Stimulated activated CD8-positive, alpha-beta memory T cell treated with anti-CD3 and anti-CD28 coated beads, Interleukin-7, amount 100 ng/mL, for 24 hours (primary cell): ENCODE measurements at places on chromosomes 4 and X.

- DNase-seq, result no peak
Measured at GRCh38 chrX:1424147-1424851, 28.4 kb downstream of the ASMTL start.

GRCh38 chr4:141356963-141357335 lies 136.3 kb downstream of the ZNF330 start:
- no peak for DNase-seq

DNA sequence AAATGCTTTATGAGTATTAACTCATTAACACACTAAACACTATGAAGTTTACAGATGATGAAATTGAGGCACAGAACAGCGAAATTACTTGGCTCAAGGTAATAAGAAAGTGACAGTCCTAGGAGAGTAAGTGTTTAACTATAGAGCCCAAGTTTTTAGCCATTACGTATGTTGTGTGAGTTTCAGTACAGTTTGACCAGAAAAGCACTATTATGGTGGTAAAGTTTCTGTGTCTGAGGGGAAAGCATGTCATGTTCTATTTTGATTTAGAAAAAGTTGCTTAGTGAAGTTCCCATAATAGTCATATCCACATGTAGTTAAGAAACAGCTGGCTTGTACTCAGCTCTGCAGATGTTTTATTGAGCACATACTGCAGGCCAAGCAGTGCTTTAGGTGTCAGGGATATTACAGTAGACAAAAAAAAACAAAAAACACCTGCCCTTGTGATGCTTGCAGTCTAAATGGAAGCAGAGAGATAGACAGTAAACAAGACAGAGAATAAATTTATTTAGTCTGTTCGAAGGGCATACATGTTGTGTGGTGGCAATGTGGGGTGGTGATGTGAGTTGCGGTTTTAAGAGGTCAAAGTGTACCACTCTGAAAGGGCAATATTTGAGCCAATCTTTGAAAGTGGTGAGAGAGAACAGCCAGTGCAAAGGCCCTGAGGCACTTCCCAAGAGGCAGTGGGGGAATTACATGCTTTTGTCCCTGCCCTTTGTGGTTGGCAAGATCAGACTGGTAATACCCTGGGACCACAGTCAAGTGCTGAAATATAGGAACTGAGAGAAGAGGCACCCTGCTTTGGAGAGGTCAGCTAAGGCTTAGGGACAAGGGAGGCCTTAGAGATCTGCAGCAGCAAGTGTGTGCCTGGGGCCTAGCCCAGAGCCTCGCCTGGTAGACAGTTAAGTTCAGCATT lies 6.2 kb downstream of the TMEM131L start:
- no peak for DNase-seq

- DNase-seq, result no peak
Measured at GRCh38 chrX:39827951-39828350, 269.8 kb downstream of the BCOR start.

- DNase-seq, result no peak
Measured at GRCh38 chrX:153879741-153880439, 6.1 kb downstream of the L1CAM start.

GRCh38 chrX:71169586-71169985 lies 24.9 kb downstream of the NLGN3 start:
- no peak for DNase-seq

DNA sequence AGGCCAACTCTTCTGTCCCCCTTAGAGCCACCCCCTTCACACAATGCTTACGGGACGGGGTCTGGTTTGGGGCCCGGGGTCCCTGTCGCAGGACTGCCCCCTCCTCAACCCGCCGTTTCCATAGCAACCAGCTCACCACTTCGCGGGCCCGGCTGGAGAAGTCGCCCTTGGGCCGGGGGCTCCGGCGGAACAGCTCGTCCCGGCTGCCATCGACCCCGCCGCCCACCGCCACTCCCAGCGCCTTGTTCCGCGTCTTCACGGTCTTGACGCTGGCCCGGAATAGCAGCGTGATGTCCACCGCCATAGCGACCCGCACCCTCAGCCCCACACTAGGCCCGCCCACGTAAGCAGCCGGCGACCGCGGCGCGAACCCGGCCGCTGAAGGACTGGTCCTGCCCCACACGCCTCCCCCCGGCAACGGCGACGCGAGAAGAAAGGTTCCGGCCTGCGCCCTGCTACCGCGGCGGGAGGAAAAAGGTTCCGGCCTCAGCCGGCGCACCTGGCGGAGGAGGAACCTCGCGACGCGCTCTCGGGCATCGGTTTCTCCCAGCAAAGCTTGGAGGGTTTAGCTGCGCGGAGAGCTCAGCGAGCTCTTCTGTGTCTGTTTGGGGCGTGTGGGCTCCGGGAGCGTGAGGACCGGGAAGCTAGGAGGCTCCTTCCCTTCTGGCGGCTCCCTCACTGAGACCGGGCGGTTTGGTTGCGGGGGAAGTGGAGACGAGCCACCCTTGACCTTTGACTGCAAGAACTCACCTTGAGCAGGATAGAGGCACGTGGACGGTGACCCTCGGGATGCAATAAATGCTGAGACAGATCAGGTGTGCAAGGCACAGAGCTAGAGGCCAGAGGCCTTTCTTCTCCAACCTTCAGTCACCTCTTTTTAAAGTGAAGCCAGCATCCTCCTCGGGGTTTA lies at the start of gene STX18:
Gene STX18, minus strand, starts transcription at position 388 of the 910 bp plus-strand sequence. Its CDS starts 84 bp downstream, at position 304.
- DNase-seq, result peak; percentile 80

- DNase-seq, result no peak
Measured at GRCh38 chrX:119688911-119689321, 4.1 kb downstream of the SEPTIN6 start.

DNA sequence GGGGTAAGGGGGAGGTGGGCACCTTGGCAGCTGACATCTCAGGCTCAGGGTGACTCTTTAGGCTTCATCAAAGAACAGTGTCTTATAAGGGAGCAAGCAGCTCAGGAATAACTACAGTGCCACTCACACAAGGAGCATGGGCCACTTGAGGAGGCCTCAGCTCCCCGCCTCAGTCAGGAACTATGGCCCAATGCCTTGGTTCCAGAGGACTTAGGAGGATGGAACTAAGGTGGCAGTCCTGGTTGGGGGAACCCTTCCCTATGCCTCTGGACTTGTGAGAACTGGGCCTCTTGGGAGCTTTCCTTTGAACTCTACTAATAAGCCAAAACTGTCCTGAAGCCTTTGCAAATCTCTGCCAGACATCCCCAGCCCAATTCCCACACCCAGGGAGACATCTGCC lies 160.6 kb downstream of the EFNB1 start:
- no peak for DNase-seq

- no peak for DNase-seq
Measured at GRCh38 chrX:68658530-68658929, 11.1 kb downstream of the STARD8 start.

DNA sequence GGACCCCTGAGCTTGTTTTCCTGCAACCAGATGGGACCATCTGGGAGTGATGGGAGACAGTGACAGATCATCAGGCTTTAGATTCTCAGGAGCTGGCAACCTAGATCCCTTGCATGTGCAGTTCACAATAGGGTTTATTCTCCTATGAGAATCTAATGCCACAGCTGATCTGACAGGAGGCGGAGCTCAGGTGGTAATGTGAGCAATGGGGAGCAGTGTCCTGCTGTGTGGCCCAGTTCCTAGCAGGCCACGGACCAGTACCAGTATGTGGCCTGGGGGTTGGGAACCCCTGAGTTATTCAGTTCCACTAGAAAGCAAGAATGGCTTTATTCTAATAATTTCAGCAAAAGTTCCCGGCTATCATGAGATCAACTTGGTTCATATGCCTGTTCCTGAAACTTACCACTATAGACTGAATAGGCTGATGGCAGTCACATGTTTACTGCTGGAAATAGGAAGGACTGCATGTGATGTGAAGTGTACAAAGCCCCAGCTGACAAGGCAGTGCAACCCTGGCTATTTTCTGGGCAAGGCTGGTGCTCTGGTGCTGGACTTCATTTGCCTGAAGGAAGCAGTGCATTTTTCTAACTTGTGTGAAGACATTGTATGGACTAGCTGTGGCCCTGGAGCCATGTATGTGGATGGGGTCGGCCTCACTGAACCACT lies 107.2 kb downstream of the SPRY1 start:
- DNase-seq, result no peak

DNA sequence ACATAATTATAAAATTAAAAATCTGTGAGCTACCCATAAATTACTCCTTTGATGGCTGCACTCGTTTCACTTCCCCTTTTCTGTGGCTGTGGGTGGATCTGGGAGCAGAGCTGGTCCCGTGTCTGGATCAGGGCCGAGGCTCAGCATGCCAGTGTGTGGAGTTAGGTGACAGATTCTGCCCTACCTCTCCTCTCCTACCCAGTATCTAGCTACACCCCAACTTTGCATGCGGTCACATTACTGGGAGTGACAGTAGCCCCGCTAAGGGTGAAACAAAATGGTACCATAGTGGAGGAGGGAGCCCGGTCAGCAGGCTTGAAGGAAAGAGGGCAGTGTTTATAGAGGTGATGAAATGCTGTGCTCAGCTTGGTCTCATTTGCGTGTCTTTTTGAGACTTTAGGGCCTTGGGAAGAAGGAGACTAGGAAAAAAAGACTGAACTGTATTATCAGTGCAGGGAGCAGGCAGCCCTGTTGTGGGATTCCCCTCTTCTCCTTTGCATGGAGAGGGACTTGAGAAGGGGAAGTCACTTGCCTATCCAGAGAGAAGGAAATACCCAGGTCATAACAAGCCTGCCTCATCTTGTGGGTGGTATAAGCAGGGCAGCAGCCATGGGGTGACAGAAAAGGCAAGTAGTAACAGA lies 48.4 kb downstream of the ARHGAP10 start:
- DNase-seq, result no peak

GRCh38 chr4:85610450-85610849 lies 135.5 kb downstream of the ARHGAP24 start:
- DNase-seq, result no peak

- no peak for DNase-seq
Measured at GRCh38 chrX:133697656-133698055, 282.4 kb upstream of the GPC4 start.

DNA sequence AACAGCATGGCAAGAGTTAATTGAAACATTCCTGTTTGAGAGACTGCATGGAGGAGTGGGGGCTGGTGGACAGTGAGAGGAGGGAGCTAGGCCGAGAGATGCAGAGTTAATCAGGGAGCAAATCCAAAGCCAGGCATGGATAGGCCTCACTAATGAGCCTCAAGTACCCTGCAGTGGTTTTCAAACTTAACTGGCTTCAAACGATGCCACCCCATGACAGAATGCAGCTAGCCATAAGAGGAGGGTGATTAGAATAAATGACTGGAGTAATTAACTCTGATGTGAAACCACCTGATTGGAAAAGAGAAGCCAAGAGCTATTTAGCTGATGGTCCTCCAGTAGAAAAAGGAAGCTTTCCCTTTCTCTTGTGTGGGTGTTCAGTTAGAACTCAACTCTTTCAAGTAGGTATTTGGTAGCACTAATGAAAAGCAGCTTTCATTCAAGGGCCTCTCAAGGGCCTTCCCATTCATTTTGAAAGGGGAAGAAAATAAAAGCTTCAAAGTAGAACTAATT lies 215.4 kb upstream of the MAB21L2 start:
- DNase-seq, result no peak

DNA sequence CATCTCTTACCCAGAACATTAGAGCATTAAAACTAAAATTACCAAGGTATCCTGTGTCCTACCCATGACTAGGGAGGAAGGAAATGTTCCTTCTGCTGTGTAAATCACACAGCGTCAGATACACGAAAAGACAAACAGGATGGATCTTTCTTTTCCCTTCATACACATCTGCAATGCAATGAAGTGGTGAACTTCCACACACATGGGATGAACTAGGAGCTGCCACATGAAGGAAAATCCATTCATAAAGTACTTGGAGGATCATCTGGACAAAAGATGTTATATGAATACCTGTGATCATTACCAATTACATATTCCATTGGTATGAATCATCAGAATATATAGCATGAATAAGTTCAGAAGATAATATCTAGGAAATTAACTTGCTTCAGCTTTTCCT lies 46.2 kb downstream of the LDB2 start:
- DNase-seq, result no peak

DNA sequence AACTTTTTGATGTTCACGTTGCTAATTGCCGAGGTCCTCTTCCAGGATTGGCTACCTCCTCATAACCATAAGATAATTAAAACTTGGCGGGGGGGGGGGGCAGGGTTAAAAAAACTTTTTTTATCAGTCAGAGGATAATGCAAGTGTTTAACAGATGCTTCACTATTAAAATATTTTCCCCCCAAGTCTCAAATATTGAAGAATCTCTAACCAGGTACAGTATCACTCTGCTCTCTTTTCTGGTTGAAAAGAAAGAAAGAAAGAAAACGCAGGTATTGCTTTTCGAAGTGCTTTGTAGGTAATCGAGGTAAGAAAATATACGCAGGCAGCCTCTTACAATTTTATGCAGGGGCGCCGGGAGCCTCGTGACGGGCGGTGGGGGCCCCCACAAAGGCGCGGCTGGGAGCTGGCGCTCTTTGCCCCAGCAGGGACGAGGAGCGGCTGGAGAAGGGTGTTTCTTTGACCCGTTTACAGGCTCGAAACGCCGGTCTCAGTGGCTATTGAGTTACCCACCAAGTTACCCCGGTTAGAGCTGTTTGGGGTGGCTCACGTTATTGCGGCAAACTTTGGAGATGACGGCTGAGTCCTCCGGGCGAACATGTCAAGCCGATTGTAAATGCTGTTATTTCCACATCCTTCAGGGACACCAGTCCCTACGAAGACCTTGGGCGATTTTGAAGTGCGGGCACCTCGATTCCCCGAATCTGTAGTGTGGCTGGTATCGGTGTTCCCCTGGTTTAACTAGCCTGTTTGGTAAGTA lies 477 bp upstream of the HAND2 start:
- DNase-seq, result no peak

GRCh38 chr4:140078366-140078765 lies 75.6 kb downstream of the MAML3 start:
- DNase-seq, result no peak

DNA sequence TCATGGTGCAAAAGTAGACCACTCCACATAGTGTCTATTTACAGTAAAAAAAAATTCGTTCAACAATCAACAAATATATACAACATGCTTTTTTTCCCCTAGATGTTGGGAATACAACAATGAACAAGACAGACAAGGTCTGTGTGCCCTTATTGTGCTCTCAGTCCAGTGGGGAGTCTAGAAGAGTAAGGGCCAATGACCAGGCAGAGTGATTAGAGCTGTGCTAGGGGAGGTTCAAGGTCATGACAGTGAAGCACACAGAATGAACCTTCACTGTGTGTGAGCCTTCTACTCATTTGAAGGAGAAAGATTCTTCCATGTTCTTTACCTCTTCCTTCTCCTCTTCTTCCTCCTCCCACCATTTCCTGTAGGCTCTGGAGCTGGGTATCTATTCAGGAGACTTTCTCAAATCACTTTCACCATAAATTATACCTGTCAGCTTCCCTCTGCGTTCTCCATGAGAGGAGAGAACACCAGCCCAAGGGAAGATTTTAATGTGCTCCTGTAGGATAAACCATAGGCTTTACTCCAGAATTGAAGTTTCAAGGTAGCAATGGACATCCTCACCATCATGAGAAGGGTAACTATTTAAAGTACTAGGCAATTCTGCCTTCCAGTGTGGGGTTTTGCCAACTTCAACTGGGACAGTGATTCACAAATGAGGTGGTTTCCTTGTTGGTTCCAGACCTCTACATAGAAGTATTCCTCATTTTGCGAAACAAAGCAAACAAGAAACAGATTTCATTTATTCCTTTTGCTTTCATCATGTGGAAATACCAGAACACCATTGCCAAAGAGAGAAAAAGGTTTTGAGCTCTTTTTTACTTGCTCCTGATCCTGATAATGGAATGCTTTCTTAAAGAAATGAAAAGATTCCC lies 246.9 kb upstream of the GPC4 start:
- no peak for DNase-seq
